ENCODE measurements at places on chromosomes 7 and 10.

DNA sequence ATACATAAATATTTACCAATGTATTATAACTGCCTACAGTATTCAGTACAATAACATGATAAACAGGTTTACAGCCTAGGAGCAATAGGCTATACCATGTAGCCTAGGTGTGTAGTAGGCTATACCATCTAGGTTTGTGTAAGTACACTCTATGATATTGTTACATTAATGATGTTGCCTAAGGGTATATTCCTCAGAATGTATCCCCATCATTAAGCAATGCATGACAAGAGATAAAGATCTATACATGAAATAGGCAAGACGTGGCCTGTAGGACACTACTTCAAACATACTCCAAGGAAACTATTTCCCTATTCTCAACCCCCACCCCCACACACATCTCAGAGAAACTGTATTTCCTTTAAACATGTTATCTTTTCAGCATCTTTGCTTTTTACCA lies 15.3 kb upstream of the ADAM22 start:
- no peak for DNase-seq

DNA sequence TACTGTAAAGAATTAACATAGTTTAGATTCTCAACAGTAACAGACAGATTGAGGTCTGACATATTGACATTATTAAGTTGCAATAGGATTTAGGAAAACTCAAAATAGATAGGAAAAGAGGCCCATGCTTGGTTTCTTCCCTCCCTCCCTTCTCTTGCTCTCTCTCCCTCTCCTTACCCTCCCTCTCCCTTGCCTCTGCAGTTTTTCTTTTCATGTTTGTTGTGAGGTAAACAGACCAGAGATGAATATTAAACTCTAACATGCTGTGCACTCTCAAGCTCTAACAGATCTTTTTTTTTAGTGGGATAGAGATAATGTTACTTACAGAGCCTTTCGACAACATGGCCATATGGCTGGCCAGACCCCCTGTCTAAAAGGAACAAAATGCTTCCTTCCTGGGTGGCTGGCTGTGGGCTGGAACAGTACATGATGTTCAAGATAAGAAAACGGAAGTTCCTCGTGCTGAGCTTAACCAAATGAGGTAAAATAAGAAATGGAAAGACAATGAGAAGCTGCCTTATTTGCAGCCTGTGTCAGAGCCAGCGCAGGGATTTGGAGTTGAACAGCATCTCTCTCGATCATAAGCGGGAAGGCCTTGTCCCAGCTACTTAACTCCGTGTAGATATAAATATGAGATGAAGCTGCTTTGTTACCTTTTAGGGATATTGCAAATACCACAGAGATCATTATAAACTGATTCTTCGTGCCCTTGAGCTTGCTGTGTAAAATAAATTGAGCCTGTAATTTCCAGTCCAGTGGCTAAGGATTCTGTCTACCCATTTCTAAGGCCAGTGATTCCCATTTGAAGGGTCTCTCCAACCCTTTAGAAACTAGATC lies 391.9 kb upstream of the NPVF start:
- DNase-seq, result no peak

GRCh38 chr10:125316436-125316835 lies 156.1 kb upstream of the CTBP2 start:
- DNase-seq, result no peak

DNA sequence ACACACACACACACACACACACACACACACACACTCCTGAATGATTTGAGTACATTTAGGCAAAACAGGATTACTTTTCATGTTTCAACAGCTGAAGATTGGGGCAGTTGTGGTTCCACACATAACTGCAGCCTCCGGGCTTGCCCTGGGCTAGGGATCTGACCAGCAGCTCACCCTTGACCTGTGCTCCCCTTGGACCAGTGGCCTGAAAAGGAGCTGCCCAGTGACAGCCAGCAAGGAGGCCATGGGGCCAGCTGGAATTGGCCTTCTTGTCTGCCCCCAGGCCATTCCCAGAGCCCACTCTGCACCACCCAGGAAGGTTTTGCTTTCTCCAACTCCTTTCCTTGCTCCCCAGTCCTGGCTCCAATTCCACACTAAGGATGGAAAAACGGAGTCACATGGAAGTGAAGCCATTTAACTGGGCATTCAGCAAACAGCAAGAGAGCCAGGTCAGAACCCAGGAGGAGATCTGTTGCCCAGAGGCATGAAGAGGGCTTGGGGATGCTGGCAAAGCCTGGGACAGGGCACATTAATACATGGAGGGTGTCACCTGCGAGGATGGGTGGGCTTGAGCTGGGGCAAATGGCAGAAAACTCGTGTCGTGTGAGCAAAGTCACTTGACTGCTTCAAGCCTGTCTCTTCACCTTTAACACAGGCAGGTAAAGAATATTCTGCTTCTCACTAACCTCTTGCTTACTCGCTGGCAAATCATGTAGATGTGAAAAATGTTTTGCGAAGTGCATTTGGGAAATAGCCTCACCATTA lies 61.5 kb upstream of the GDF10 start:
- no peak for DNase-seq

DNA sequence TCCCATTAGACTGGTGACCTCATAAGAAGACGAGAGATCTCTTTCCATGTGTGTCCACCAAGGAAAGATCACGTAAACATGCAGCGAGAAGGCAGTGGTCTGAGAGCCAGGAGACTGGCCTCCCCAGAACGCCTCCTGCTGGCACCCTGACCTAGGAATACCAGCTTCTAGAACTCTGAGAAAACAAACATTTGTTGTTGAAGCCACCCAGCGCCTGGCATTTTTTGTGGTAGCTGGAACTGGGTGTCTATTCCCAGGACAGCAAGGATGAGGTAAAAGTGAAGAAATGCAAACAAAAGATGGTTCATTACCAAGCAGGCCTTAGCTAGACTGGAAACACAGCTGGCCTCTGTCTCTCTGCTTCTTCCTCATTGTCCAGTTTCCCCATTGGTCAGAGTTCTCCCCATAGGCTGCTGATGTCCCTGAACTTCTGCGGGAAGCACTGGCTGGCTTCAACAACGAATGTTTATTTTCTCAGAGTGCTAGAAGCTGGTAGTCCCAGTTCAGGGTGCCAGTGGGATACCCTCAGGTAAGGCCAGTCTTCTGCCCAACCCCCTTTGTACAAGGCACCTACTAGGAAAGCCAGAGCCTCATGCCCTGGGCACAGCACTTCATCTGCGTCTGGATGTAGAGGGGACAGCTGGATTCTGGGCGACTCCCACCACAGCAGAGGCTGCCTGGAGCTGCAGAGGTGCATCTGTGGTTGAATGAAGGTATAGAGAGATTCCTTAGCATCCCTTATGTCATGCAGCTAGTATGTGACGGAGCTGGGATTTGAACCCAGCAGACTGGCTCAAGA lies 304.9 kb downstream of the TCERG1L start:
- DNase-seq, result no peak

- no peak for DNase-seq
Measured at GRCh38 chr10:5219262-5219661, 22.6 kb downstream of the AKR1C4 start.

DNA sequence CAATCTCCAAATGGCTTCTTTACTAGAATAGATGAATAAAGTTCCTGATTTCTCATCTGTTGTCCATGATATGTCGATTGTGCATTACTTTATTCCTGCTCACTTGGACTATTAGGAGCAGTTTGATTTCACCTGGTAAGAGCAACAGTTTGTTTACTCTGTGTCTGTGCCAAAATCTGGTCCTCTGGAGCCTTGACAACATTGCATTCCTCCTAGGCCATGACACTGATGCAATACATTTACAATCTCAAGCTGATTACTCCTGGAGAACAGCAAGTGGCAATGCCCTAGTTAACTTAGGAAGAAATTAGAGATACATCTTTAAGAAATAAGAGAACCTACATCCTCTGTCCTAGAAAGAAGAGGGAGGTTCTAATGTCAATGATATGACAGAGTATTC lies 71.8 kb downstream of the SGCE start:
- no peak for DNase-seq

DNA sequence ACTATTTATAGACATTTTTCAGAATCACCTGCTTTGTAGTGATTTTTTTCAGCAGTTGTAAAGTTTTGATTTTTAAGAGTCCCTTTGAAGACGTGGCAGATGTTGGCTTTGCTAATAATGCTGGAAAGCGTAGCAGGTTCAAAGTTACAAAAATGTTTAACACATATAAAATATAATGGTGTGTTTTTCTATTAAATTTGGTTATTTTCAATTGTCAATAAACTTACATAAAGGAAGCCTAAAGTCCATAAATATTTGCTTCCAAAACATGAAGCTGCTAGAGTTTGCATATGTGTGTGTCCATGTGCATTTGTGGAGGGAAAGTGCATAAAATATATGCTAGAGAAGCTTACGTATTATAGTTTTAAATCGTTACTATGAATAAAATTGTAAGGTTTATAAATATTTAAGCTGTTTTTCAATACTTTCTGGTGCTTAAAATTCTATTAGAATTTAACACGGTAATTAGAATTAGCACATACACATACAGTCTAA lies 3.7 kb downstream of the MEOX2 start:
- DNase-seq, result no peak

DNA sequence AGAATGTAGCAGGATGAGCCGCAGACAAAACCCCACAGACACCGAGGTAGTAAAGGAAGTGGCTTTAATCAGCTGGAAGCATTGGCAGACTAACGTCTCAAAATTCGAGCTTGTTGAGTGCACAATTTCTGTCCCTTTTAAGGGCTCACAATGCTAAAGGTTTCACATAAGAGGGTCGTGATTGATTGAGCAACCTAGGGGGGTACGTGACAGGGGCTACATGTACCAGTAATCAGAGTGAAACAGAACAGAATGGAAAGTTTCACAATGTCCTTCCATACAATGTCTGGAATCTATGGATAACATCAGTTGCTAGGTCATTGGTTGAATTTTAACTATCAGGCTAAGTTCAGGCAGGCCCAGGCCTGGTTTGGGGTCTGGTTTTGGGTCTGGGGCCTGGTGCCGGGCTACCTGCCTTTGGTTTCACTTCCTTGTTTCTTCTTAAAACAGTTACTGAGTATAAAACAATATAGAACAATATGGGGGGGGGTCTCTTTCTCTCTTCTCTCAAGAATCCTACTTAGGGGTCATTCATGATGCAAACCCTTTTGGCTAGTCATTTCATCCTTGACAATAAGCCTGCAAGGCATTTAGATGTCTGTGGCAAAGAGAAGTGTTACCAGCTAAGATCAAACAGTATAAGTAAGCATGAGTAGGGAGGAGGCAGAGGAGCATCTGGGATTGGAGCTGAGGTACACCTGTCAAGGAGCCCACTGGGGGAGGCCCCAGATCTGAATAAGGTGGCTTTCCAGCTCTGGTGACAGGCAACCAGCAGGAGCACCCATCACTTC lies 364.1 kb downstream of the TNS3 start:
- DNase-seq, result no peak

GRCh38 chr7:21773326-21773725 lies 172.4 kb downstream of the CDCA7L start:
- DNase-seq, result no peak

DNA sequence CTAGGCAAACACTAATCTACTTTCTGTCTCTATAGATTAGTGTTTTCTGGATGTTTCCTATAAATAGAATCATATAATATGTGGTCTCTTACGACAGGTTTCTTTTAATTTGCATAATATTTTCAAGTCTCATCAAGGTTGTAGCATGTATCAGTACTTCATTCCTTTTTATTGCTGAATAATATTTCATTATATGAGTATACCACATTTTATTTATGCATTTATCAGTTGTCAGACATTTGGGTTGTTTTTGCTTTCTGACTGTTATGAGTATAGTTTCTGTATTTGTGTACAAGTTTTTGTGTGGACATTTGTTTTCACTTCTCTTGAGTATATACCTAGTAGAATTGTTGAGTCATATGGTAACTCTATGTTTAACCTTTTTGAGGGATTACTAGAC lies 48.2 kb downstream of the SHOC2 start:
- no peak for DNase-seq

DNA sequence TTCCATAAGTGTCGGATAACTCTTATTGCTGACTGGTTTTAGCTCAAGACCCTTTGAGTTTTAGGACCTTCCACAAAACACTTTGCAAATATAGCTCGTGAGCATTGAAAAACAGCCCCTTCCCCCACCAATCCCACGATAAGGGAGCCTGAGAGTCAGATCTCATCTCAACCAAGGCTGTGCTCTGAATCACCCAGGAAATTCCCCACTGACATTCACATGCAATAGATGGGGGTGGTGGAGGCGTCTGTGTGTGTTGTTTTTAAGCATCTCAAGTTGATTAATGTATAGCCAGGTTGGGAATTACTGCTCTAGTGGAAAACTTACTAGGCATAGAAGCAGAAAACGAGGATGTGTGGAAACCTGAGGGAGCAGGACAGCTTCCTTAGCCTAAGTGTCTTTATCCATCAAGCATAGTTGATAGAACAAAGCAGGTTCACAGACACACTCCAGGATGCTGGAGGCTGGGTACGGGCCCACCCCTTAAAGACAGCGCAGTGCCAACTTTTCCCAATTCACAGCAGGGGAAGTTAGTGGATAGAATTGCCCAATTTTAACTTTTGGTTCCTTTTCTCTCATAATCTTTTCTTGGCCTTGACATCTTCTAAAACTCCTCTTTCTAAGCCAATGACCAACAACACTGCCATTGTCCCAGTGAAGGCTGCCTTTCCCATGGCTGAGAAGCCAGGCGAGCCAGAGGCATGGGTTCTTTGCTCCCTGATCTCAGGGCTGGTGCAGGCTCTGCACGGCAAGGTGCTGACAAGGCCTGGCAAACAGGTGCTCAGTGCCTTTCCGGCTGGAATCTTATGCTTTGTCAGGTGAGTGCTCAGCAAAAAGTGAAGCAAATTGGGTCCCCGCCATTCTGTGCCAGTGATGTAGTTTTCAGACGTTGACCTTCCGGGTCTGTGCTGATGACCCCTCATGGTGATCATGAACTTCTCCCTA lies 98.5 kb upstream of the INSIG1 start:
- DNase-seq, result peak; percentile 94

DNA sequence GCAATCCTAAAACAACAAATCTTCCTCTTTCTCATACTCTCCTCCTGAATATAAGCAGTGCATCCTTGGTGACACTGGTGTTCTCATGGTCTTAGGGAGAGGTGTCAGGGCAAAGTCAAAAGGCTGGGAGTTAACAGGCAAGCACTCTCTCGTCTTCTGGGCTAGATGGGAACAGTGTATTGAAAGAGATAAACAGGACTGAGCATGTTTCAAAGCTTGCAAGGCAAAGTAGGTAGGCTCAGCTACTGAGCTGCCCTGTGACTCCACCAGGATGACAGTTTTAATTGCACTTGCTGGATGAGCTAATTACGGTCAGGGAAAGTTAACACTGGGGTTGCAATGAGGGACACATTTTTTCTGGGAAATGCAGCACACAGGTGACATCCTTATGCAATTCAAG lies 554.9 kb upstream of the NRP1 start:
- DNase-seq, result no peak

- no peak for DNase-seq
Measured at GRCh38 chr10:75954486-75954885, 523.1 kb downstream of the LRMDA start.

- no peak for DNase-seq
Measured at GRCh38 chr7:52168085-52168484, 851.5 kb upstream of the COBL start.

Data from RCC 7860 (cell line).